CD4-positive, CD25-positive, alpha-beta regulatory T cell (primary cell): ENCODE measurements at places on chromosomes 3 and 15. TPM values are rescaled to one million over a fixed set of nuclear protein-coding genes. Genes with fewer than 3 reads are reported as not detected.
A peak's percentile ranks its signal among the peaks of the same experiment; 100 is the strongest.

WNT5A gene
- not detected for total RNA-seq

FURIN gene
- total RNA-seq, result 62.5 TPM

- peaks cover 79% of the 10 kb centered on the region for H3K4me1 ChIP-seq
- peak overlapping the region; percentile 29 for H3K4me3 ChIP-seq
- no peaks in the 10 kb centered on the region for H3K27me3 ChIP-seq
- no peak for DNase-seq
- peak overlapping the region; percentile 60 for H3K27ac ChIP-seq
Measured at GRCh38 chr15:52486003-52486996, 42.4 kb downstream of the MYO5A start.

APH1B gene
- 19.0 TPM for total RNA-seq

GRCh38 chr3:46469680-46470357 is 5.1 kb upstream of the LTF start:
- no peaks in the 10 kb centered on the region for H3K36me3 ChIP-seq
- no peaks in the 10 kb centered on the region for H3K4me1 ChIP-seq
- no peak overlapping the region for H3K4me3 ChIP-seq
- no peak overlapping the region for H3K27ac ChIP-seq
- no peak for DNase-seq

GRCh38 chr15:40456738-40457137 is 14.0 kb upstream of the CHST14 start:
- no peak overlapping the region for H3K27ac ChIP-seq
- H3K4me1 ChIP-seq, result peaks cover 50% of the 10 kb centered on the region

ATP13A5 gene
- not detected for total RNA-seq

KLHL6 gene
- total RNA-seq, result 48.2 TPM

DNA sequence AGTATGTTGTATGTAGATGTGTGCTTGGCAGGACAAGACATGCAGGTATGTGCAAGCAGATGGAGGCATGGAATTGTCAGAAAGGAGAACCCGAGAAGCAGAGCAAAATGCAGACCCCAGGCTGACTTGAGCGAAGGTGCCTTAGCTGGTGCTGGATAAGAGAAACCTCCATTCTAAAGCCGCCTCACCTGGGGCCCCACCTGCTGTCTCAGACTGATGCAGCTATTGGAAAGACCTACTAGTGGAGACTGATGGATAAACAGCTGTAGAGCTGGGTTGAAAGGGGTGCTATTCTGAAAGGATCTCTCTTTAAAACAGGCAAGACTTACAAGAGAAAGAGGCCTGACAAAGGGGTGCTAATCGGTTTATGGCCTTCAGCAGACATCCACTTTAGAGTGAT is 86.2 kb downstream of the EPHB1 start:
- DNase-seq, result no peak
- H3K27ac ChIP-seq, result no peak overlapping the region
- H3K27me3 ChIP-seq, result no peaks in the 10 kb centered on the region
- no peak overlapping the region for H3K4me3 ChIP-seq
- no peaks in the 10 kb centered on the region for H3K36me3 ChIP-seq

TNNC1 gene
- total RNA-seq, result 3.9 TPM

DNA sequence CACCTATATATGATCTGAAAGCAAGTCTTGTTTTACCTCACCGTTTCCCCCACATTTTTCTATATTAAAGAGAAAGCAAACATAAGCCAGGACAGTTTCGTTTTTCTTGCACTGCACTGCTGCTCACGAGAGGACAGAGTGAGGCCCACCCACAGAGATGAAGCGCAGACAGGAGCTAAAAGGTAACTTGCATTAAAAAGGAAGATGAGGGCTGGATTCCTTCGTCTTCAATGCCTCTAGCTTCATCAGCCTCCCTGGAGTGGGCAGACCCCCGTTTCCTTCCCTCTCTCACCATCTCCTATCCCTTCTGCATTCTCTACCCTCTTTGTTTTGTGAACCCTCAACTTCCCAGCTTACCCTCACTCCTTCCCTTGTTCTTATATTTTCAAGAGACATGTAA is 18.9 kb downstream of the SUMF1 start:
- no peak for DNase-seq
- no peaks in the 10 kb centered on the region for H3K27me3 ChIP-seq
- H3K4me1 ChIP-seq, result no peaks in the 10 kb centered on the region

DNA sequence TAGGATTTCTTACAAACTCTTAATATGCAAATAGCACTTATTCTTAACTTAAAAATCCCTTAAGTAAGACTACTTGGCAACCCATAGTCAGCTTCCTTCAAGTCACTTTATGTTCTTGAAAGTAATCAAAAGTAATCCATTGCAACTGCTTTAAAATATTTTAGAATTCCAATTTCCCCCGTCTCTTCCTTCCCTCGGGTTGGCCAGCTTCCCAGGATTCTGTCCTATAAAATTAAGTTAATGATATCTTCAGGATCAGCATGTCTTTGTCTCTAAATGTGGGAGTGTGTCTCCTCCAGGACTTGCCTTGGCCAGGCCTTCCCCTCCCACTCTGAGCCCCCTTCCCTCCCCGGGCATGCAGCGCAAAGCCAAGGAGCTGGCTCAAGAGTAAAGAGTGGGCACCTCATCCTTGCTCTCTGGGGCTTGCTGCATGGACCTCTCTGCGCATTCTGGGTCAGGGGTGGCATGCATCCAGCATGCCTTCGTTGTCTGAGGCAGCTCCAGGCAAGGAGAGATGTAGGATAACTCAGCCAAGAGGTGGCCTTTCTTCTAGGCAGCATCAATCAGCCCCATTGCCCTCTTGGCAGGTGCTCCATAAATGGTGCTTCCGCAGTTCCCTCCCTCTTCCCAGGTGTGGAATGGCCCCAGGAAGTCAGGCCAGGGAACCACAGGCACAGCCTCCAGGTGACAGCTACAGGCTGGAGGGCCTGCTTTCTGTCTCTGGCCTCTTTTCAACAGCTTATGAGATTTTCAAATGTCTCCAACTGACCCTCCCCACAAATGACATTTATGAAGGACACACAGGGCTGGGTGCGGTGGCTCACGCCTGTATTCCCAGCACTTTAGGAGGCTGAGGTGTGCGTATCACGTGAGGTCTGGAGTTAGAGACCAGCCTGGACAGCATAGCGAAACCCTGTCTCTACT is 108.7 kb upstream of the ALDH1A3 start:
- no peaks in the 10 kb centered on the region for H3K36me3 ChIP-seq
- H3K4me1 ChIP-seq, result no peaks in the 10 kb centered on the region
- H3K27ac ChIP-seq, result no peak overlapping the region
- H3K4me3 ChIP-seq, result no peak overlapping the region

- no peaks in the 10 kb centered on the region for H3K4me1 ChIP-seq
- no peak overlapping the region for H3K27ac ChIP-seq
- H3K4me3 ChIP-seq, result no peak overlapping the region
- no peaks in the 10 kb centered on the region for H3K27me3 ChIP-seq
Measured at GRCh38 chr15:75561888-75562287, 17.2 kb downstream of the PTPN9 start.

- no peak for DNase-seq
- H3K27ac ChIP-seq, result no peak overlapping the region
- H3K36me3 ChIP-seq, result no peaks in the 10 kb centered on the region
- no peak overlapping the region for H3K4me3 ChIP-seq
- no peaks in the 10 kb centered on the region for H3K4me1 ChIP-seq
Measured at GRCh38 chr3:118354556-118354955, 680.1 kb downstream of the IGSF11 start.

DNA sequence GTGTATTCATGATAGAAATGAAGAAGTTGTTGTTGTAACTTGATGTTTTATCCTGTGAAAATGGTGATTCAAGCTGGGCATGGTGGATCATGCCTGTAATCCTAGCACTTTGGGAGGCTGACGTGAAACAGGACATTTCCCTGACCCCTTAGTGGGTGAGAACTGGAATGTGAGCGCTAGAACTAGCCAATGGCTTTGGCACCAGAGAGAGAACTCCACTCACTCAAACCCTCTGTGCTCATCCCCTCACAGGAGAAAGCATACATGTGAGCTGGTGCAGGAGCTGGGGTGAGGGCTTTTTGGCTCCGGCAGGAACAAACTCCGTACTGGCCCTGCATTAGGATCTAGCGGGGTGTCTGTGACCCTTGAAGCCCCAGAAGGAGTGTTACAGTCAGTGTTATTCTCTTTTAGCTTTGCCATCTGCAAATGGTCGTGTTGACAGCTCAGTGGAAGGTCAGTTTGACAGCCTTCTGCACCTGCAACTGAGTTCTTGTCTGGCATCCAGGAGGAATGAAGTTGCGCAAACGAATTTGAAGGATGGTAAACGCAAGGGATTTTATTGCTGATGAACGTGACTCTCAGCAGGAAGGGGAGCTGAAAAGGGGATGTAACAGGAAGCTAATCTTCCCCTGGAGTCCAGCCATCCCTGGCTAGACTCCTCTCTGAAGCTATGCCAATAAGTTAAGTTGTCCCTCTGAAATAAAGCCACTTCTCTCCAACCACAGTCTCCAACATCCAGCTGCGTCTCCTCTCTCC is 1016.6 kb upstream of the CADM2 start:
- DNase-seq, result no peak
- no peak overlapping the region for H3K4me3 ChIP-seq
- H3K4me1 ChIP-seq, result no peaks in the 10 kb centered on the region

ROPN1 gene
- not detected for total RNA-seq

ROBO2 gene
- not detected for total RNA-seq

GRCh38 chr3:36923523-36923943 is 21.3 kb downstream of the TRANK1 start:
- no peaks in the 10 kb centered on the region for H3K4me1 ChIP-seq
- no peak overlapping the region for H3K27ac ChIP-seq
- H3K4me3 ChIP-seq, result no peak overlapping the region
- no peak for DNase-seq
- H3K36me3 ChIP-seq, result no peaks in the 10 kb centered on the region

- H3K4me1 ChIP-seq, result no peaks in the 10 kb centered on the region
- no peak overlapping the region for H3K27ac ChIP-seq
- H3K36me3 ChIP-seq, result no peaks in the 10 kb centered on the region
- H3K27me3 ChIP-seq, result no peaks in the 10 kb centered on the region
- peak; percentile 7 for DNase-seq
Measured at GRCh38 chr15:45314960-45315359, 62.9 kb downstream of the SLC28A2 start.

SLC28A1 gene
- not detected for total RNA-seq

GRCh38 chr3:4231041-4231440 is 72.1 kb upstream of the SETMAR start:
- H3K27ac ChIP-seq, result no peak overlapping the region
- no peak for DNase-seq
- H3K4me3 ChIP-seq, result no peak overlapping the region
- H3K36me3 ChIP-seq, result no peaks in the 10 kb centered on the region
- H3K27me3 ChIP-seq, result no peaks in the 10 kb centered on the region

DNA sequence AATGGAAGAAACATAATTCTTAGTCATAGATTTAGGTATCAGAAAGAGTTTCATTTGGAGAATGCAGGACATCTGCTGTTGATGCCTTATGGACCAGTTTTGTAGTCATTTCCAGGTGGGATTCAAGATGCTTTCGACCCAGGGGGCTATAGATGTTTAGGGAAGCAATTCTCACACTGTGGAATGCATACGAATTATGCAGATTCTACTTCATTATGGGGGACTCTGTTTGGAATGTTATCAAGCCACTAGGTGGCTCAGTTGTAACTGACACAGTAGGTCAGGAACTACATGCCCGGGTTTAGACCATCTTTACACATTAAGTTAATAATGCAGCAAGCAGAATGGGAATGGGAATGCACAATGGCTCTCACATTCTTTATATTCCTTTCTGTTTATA is 1359.8 kb downstream of the ZPLD1 start:
- no peak for DNase-seq
- H3K27ac ChIP-seq, result no peak overlapping the region
- H3K36me3 ChIP-seq, result no peaks in the 10 kb centered on the region
- no peaks in the 10 kb centered on the region for H3K4me1 ChIP-seq
- no peak overlapping the region for H3K4me3 ChIP-seq

CCR8 gene
- 87.2 TPM for total RNA-seq

DNA sequence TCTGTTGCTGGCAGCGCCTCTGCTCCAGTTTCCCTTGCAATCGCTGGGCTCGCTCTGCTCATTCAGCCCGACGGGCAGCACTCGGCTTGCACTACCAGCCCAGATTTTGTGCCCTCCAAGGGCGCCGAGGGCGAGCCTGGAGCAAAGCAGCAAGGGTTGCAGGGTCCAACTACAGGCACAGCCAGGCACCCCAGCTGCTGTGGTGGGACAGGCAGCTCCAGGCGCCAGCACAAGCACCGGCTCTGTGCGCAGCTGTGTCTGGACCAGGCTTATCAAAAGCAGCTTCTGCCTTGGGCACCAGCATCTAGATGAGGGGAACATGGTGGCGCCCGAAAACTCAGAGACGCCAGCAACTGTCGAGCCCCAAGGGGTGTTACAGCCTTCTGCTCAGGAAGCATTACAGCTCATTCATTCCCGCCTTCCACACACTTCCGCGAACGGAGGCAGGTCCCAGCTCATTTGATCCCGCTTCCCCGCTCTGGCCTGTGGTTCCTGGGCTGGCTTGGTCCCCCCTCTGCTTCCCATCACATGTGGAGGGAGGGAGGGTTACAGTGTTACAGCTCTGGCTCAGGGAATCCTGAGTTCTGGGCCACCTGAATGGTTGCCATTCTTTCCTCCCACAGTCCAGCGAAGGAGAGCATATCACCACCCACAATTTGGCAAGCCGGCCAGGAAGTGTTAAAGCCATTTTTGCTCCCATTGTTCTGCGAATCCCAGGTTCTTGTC is 409.9 kb upstream of the ALCAM start:
- DNase-seq, result no peak
- no peaks in the 10 kb centered on the region for H3K4me1 ChIP-seq
- H3K4me3 ChIP-seq, result no peak overlapping the region

ZBED2 gene
- total RNA-seq, result 0.27 TPM

- no peaks in the 10 kb centered on the region for H3K27me3 ChIP-seq
- H3K36me3 ChIP-seq, result no peaks in the 10 kb centered on the region
- no peak overlapping the region for H3K27ac ChIP-seq
- no peak for DNase-seq
- H3K4me1 ChIP-seq, result peaks cover 7% of the 10 kb centered on the region
- H3K4me3 ChIP-seq, result no peak overlapping the region
Measured at GRCh38 chr15:40336744-40337122, 4.0 kb downstream of the CCDC9B start.

DNA sequence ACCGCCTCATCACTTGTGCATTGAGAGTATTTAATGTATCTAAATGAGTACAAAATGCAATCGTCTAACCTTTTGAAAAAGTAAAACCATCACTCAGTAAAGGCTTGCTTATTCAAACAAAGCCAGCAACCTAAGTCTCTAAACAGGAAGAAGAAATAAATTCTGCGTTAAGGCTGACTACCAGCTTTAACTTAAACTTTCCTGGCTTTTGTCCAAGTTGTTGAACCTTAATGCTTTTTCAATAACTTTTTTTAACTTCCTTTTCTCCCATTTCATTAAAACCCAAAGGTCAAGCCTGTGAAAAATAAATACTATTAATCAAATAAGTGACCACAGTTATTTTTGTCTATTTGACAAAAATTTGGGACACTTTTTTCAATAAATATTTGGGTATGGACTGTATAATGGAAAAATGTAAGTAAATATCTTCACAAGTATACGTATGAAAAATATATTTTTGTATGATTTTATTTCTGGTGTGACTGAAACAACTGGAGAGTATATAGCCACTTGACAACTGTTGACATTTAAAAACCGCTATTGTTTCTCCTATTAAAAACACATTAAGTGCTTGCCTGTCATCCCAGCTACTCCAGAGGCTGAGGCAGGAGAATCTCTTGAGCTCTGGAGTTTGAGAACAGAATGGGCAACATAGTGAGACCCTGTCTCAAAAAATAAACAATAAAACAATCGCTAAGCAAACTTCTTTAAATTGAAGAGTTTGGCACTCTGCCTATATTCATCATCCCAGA is 2.9 kb downstream of the KLHL24 start:
- H3K4me1 ChIP-seq, result peaks cover 22% of the 10 kb centered on the region
- H3K27me3 ChIP-seq, result no peaks in the 10 kb centered on the region
- H3K4me3 ChIP-seq, result peak overlapping the region; percentile 49
- DNase-seq, result no peak
